ENCODE measurements at places on chromosomes 7 and 10.

GRCh38 chr10:72056932-72057751 lies 31.2 kb downstream of the SPOCK2 start:
- no peak for DNase-seq

GRCh38 chr10:58772758-58773157 lies 260.1 kb downstream of the BICC1 start:
- no peak for DNase-seq

DNA sequence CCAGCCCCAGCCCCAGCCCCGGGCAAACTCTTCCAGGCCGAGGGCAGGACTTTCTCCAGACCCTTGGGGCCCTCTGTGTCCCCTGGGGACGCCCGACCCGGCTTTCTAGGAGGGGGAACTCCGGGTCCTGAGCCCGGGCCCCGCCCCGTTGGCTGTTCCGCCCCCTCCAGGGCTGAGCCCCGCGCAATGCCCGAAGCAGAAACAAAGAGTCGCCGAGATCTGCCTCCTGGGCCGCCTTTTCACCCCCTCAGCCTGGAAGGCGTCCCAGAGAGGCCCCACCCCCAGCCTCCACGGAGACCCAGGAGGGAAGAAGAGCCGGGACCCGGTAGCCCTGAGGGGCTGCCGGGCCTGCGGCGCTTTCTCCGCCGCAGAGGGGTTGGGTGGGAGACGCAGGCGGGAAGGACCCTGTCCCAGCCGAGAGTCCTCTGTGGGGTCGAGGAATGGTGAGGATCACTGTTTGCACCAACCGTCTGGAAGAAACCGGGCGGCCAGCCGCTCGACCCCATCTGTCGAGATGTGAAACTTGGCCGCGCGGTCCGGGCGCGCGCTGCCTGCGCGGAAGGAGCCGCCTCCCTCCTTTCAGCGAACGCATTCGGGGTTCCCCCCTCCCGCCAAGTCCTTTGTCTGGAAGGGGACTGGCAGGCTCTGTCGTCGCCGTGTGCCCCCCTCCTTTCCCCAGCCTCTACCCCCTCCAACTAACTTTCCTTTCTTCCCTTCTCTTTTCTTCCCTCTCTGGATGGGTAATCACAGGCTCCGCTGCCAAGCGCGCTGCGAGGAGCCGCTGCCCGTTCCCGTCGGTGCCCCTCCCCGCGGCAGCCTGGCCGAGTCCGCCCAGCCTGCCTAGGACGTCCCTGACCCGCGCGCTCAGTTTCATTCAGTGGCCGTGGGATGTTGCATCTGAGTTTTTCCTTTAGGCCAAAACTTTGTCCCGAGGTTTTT lies 10.2 kb downstream of the EN2 start:
- no peak for DNase-seq

DNA sequence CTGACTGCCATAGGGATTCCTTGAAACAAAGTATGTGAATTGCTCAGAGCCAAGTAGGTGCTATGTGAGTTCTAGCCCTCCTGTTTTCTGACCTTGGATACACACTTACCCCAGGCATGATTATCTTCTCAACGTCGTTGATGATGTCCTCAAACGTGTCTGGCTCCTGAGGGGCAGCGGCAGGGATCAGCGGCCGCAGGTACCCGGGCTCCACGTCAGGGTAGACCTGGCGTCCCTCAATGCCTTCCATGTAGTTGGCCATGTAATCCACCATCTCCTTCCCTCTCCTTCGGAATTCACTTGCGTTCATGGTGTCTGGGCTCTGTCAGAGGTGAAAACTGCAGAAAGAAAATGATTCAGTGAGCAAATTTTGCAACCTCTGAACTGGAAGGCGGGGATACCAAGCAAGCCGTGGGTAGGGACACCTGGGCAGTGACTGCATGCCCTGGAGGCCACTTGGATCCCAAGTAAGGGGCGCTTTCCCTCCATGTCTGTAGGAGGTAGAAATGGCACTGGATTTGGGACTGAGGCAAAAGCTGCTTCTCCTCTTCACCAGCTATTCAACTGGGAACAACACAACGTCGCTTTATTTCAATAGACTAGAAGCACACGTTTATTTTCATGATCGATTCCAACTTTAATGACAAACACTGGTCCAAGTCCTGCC lies 21.3 kb downstream of the DDC start:
- DNase-seq: no peak

GRCh38 chr10:122648599-122649428 lies 50.8 kb downstream of the C10orf120 start:
- peak; percentile 41 for DNase-seq

- no peak for DNase-seq
Observed at GRCh38 chr7:45219130-45219529, 61.5 kb downstream of the RAMP3 start.

DNA sequence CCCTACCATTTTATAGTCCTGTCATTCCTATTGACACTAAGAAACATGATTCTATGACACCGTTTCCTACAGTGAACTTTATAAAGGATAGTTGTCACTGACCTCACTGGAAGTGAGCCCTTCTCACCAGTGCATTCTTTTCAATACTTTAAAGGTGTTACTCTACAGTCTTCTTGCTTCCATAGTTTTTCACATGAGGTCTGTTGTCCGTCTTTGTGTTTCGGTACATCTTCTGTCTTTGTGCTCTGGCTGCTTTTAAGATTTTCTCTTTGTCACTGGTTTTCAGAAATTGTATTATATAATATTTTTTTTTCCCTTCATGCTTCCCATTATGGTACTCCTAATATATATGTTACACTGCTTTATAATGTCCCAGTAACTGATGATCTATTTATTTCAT lies 174.2 kb downstream of the KIF20B start:
- no peak for DNase-seq

DNA sequence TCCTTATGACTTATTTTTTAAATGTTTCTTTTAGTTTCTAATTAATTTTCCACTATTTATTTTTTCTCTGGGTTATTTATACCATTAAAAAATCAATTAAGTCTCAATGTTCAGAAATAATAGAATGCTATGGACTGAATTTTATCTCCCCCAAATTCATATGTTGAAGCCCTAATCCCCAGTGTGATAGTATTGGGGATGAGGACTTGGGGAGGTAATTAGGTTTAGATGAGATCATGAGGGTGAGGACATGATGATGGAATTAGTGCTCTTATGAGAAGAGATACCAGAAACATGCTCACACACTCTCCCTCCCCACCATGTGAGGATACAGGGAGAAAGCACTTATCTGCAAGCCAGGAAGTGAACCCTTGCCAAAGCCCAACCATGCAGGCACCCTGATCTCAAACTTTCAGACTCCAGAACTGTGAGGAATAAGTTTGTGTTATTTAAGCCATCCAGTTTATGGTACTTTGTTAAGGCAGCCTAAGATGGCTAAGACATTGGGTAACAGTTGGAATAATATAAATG lies 202.6 kb downstream of the MDFIC start:
- no peak for DNase-seq

GRCh38 chr7:31146030-31146429 lies 93.9 kb downstream of the ADCYAP1R1 start:
- no peak for DNase-seq

Measured in stimulated activated naive CD8-positive, alpha-beta T cell treated with anti-CD3 and anti-CD28 coated beads, Interleukin-15, Interleukin-2, amounts not matched to agents 100 U/mL and 50 U/mL, for 24 hours (primary cell).